ENCODE measurements at places on chromosomes 4 and X.

DNA sequence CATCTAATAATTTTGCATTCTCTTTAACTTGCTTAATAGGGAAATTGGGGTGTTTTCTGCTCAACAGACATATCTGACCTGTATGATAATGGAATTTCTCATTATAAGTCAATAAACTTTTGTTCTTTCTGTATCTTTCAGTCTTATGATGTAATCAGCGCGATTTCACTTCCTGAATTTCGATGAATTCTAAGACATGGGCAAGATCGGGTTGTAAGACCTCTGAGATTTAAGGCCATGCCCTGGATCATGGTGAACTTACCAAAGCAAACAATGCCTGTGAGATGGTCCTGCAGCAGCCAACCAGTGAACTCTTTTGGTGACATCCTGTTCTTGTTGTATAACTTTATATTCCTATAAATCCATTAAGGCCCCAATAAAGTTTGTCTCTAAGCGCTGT, 88.1 kb downstream of the NBDY start:
- no peak for DNase-seq

- DNase-seq: no peak
These were observed 107.6 kb downstream of the AMER1 start for GRCh38 chrX:64097891-64098290.

DNA sequence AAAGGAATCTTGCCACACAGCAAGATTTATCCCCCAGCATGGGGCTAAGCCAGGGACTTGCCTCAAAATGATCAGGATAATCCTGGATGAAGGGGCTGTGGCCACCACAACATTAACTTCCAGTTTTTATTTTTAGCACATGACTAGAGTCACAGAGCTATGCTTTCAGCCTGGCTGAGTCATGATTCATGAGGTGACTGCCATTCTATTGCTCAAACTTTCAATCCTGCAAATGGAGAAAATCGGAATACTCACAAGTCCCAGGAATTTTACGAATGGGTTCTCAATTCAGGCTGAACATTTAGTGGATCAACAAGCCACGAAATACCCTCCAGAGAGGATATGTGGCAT, 70.7 kb upstream of the HPGD start:
- DNase-seq: no peak

- no peak for DNase-seq
These were observed 550.0 kb downstream of the RAPGEF2 start for GRCh38 chr4:159652871-159653270.

GRCh38 chrX:147733369-147733768, 178.3 kb upstream of the FMR1 start:
- no peak for DNase-seq

GRCh38 chrX:110383414-110383813, 24.8 kb downstream of the RTL9 start:
- DNase-seq: no peak

GRCh38 chr4:34158878-34159277, 2085.4 kb downstream of the ARAP2 start:
- DNase-seq: no peak

DNA sequence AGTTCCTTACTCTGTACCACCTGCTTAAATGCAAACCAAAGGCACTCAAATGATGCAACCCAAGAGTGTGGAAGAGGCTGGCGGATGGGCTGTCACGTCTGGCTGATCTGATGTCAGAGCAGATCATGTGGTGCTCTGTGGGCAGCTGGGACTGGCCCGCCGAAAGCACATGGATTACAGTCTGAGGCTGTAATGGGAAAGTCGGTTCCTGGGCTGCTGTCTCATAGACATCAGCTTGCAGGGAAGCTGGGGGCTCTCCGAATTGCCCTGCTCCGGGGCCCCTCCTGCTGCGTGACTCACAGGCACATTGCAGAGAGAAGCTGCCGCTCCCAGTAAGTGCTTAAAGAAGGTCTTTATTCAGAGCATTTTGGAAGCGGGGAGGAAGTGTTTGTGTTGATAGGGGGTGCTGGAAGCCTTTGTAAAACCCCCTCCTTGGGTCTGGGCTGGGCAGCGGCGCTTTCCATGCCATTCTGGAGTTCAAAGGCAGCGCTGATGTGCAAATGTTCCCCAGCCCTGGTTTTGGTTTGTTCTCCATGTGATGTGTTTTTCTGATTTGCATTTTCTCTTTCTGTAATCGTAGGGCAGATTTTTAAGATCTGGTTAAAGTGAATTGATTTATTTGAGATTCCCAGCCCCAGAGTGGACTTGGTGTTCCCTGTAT, 181.1 kb downstream of the LARP7 start:
- peak; percentile 84 for DNase-seq

- no peak for DNase-seq
These were observed 1629.0 kb downstream of the ARAP2 start for GRCh38 chr4:34615315-34615714.

DNA sequence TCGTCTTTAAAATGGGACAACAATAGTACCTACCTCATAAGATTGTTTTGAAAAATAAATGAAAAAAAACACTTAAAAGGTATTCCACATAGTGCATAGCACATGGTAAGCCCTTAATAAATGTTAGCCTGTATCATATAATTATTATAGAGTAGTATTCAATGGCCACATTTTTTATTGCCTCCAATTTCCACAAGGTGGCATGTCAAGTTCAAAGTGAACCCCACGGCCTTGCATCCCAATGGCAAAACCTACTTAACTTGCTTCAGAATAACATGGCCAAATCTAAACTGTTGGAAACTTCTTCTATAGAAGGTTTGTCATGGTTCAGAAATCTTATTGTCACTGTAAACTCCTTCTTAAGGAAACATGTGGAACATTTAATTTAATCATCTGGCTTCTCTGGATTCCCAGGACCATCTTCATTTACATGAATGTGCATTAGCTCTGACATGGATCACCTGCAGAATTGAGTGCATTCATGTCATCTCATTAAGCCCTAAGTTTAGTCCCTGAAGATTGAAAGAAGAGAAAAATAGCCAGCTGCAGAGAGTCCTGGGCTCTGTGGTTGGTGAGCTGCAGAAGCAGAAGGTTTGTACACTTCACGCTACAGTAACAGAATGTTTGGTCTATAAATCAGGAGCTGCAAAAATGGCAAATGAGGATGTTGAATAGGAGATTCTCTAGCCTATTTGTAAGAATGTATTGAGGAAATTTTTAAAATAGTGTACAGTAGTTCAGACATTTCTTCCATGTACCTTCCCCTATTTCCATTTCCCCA, 61.0 kb downstream of the ANXA3 start:
- peak; percentile 14 for DNase-seq

DNA sequence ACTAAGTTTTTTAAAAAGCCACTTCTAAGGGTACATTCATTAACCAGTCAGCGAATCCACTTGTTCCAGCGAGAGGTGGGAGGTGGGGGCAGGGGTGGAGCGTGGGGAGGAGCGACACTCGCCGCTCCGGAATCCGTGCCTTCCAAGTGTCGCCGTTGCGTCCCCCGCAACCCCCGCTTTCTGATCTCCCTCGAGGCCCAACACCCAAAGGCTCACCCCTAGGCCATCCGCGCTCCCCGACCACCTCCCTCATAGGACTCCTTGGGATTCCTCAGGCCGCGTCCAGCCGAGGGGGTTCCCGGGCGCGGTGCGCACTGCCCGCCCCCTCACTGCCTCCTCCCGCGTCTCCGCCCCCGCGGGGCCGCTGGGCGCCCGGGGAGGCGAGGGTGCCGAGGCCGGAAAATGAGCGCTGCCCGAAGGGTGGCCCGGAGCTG, 108.1 kb upstream of the STOX2 start:
- DNase-seq: peak; percentile 32

DNA sequence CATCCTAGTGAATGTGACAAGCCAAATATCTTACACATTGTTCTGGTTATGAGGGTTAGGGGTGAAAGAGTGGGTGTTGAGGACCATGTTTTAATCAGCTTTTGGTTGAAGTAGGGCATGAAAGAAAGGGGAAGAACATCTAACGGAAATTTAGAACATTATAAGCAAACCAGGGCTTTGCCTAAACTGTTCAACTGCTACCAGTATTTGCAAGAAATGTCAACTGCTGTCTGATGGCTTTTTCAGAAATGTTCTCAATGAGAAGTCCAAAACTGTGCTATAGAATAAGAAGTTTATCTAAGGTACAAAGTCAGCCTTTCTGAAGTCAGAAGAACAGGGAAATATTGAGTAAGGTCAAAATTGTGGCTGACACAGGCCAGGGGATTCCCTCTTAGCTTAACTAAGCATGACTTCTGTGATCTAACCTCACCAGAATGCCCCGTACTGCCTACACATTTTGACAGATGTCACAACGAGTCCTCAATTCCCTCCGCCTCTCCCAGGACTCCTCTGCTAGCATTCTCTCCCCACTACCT, 67.1 kb downstream of the DTHD1 start:
- peak; percentile 58 for DNase-seq

DNA sequence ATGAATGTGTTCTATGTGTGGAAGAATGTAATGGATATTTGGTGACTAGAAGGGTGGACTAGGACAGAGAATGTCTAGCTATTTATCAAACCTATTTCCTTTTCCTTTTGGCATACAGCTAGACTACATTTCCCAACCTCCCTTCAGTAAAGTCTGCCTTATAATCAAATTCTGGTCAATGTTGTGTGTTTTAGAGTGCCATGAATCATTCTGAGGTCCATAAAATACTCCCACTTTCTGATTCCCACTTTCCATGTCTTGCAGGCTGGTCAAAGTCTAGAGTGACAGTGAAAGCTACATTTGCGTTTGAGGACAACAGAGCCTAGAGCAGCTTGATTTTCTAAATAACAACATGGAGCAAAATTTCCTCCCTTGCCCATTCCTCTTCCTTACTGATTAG, 217.2 kb downstream of the UGT8 start:
- DNase-seq: no peak

DNA sequence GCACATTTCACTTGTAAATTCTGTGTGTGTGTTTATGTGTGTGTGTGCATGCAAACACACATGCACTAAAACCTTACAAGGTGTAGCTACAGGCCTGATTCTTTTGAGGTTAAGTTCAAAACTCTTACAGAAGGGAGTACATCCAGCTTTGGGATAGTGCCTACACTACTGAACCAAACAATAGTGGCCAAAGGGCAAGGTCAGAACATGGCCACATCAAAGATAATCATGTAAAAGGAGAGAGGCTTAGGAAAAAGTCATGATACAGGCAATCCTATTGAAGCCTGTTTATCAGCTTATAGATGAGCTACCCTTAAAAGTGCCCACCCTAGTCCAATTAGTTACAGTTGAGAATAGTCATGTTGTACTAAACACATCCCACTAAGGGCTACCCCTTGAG, 139.6 kb downstream of the IDS start:
- DNase-seq: no peak

- no peak for DNase-seq
These were observed 509 bp upstream of the USP11 start for GRCh38 chrX:47232197-47232802.

DNA sequence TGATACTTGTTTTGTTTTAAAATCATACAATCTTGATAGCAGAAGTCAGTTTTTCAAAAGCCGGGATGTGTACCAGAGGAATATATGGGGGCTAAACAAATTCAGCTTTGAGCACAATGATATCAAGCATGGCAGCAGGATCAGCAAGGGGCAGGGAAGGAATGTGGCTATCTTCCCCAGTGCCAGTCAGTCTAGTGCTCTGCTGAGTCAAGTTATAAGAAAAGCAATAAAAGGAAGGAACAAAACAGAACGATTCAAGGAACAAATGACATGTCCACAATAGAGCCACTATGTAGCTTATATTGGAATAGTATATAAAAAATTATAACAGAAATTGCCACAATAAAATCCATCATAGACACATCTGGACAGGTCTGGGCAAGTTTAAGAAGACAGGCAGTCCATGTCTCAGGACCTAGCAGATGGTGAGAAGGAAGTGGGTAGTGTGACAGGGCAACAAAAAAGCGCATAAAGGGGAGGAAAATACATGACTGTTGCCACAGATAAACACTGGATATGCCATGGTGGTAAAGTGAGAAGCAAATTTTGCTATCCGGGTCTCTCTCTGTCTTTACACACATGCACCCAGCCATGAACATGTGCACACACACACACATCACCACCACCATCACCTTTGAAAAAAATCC, 518.2 kb upstream of the HTR2C start:
- DNase-seq: no peak

- no peak for DNase-seq
These were observed 77.8 kb upstream of the MXD4 start for GRCh38 chr4:2339458-2340271.

DNA sequence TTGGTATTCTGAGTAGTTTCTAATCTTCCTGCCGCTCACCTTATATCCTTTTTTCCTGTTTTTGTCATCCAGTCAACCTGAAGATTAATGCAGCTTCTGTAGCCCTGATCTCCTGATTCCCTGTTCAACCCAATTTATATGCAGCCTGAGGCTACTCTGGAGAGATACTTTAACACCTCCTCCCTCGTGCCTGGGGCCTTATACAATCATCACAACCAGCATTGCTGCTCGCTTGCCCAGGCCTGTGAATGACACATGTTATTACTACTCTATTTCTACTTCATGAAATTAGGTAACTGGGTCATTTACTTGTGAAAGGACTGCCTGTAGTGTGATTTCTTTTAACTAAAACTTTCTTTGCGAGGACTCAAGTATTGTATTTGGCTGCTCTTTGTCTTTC, 33.7 kb upstream of the WDR17 start:
- no peak for DNase-seq

Data from GM13976 (cell line).